Skeletal muscle cell (primary cell): ENCODE measurements at places on chromosomes 16 and 17.

DNA sequence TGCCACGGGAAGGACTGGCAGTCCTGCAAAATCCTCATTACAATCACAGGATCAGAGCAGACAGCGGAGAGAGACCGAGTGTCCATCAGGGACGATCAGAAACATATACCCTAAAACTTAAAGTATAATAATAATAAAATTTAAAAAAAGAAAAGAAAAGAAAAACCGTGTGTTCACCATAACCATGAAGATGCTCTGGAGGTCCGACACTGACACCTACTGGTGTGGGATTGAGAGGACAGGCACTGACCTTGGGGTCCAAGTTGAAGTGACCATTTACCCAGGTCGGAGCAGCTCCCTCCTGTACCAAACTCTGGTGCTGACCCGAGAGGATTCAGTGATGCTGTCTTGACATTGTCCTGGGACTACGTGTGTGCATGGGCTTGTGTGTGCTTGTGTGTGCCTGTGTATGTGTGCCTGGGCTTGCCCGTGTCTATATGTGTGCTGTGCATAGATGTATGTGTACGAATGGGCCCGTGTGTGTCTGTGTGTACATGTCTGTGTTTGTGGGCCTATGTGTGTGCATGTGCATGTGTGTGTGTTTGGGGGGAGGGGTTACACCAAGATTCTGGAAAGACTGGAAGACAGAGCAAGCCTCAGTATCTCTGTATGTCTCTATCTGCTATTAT lies 10.0 kb upstream of the CD300LD start:
- no peak for DNase-seq

DNA sequence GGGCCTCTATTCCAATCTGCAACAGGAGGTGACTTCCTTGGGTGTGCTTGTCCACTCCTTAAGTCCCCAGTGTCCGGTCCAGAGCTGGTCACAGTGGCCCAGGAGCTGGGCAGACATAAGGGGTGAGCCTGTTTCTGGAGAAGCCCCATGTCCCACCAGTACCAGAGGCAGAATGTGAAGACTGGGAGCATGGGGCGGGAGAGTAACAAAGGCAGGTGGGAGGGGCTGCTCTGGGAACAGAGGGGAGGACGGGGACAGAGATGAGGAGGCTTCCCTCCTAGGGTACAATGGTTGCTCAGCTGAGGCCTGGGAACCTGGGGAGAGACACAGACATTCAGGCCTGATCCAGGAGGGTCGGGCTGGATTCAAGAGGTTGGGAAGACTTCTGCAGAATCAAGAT lies 323.3 kb upstream of the TNRC6C start:
- DNase-seq = no peak

GRCh38 chr17:63986821-63987220 lies 11.3 kb upstream of the PRR29 start:
- DNase-seq = no peak

GRCh38 chr16:87074641-87075318 lies 242.4 kb downstream of the C16orf95 start:
- DNase-seq = no peak

GRCh38 chr17:7647018-7647417 lies 3.7 kb upstream of the ATP1B2 start:
- DNase-seq = no peak

DNA sequence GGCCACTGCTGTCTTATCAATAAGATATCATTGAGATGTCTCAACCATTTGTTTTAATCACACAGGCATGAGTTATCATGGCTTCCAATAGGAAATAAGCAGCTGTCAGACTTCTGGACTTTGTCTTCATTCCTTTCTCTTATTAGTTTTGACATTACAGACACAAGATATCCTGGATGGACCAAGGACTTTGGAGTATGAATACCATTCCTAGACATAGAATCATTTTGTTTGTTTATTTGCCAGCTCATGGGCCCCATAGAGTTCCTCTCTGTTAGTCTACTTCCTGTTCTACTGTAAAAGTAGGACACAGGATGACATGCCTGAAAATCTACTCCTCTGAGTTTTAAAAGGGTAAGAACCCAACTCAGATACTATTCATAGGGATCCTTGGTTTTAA lies 77.7 kb upstream of the KCNJ16 start:
- DNase-seq = no peak

- DNase-seq = no peak
Observed at GRCh38 chr17:82287868-82288801, 14.6 kb upstream of the CSNK1D start.

DNA sequence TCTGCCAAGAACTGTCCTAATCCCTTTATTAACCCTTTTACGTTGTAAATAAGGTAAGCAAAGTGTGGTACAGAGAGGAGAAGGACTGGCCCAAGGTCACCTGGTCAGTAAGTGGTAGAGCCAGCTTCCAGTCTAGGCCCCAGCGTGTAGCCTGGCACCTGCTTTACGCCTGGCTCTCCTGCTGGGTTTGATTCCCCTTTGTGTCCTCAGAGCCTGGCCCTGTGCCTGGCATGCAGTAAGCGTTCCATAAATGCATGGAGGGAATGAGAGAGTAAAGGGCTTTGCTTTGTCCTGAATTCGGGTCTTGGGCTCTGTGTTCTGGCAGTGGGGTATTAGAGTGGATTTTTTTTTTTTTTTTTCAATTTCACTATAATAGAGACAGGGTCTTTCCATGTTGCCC lies 62.7 kb downstream of the ABCC1 start:
- no peak for DNase-seq

DNA sequence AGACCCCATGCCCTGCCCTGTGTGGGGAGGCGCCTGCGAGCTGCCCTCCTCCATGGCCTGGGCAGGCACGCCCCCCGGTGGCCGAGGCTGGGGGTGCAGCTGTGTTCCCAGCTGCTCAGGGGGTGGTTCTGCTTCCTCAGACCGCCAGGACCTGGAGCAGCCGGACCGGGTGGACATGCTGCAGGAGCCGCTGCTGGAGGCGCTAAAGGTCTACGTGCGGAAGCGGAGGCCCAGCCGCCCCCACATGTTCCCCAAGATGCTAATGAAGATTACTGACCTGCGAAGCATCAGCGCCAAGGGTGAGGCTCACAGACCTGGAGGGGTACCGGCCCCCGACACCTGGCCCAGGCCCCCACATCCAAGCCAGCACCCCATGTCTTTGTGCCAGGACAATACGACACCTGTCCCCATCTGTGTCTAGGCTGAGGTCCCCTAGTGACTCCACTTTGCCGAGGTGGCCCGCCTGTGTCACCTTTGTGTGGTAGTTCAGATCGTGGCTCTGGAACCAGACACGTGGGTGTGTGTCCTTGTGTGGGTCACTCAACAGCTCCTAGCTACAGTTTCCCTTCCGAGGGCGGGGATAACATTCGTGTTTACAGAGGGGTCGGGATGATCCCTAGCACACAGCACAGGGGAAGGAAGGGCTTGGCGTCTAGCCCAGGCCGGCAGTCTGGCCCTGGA lies 9.3 kb downstream of the GJD3 start:
- DNase-seq = no peak

- no peak for DNase-seq
Observed at GRCh38 chr17:68777856-68778694, 176.9 kb upstream of the FAM20A start.

GRCh38 chr16:84617041-84617790 lies 662 bp downstream of the COTL1 start:
- DNase-seq = no peak
